ENCODE measurements at places on chromosomes 11 and 22.

DNA sequence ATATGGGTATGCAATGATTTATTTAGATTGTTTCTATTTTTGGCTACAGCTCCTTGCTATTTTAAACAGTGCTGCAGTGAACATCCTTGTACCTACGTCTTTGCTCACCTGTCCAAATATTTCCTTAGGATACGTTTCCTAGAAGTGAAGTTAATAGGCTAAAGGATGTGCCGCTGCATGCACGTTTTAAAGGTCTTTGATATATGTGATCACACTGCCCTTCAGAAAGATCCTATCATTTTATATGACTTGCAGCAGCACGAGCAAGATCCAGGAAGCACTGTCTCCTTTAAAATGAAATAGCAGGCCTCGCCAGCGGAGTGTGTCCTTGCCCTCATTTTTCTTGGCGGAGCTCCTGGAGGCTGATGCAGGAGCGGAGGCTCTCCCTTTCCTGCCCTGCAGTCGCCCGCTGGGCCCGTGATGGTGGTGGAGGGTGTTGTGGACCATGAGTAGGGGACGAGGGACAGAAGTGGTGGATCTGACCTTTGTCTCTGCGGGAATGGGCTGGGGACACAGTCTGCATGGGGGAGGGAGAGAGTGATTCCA lies 19.4 kb downstream of the RPS6KA4 start:
- DNase-seq, result no peak

- DNase-seq, result no peak
Observed at GRCh38 chr11:123180166-123180565, 14.9 kb downstream of the CLMP start.

DNA sequence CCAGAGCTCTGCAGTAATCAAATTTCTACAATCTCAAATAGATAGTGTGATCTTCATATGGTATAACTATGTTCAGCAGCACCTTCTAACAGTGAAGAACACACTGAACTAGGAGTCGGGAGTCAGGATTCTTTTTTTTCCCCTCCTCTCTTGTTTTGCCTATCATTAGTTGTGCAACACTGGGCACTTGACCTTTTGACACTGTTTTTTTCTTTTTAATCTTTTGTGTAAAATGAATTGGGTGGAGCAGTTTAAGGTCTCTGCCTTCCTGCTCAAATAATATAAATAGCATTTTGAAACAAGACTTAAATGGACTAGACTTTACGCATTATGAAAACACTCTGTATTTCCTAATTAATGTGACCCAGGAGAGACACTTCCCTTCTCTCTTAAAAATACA lies 39.7 kb downstream of the CTSC start:
- no peak for DNase-seq

DNA sequence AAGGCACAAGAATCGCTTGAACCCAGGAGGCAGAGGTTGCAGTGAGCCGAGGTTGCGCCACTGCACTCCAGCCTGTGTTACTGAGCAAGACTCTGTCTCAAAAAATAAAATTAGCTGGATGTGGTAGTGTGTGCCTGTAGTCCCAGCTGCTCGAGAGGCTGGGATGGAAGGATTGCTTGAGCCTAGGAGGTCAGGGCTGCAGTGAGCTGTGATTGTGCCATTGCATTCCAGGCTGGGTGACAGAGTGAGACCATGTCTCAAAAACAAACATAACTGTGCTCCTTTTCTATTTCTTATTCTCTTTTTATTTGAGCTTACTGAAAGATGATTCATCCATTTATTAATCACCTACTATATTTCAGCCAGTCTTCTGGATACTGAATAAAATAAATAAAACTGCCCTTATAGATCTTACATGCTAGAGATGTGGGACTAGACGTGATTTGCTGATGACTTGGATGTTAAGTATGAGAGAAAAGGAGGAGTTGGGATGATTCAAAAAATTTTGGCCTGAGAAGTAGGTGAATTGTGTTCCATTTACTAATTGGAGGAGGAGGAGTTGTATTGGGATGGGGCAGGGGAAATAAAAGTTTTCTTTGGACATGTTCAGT lies 18.0 kb downstream of the PAAF1 start:
- DNase-seq, result no peak

GRCh38 chr22:45907378-45907777 lies 69.6 kb downstream of the WNT7B start:
- no peak for DNase-seq

DNA sequence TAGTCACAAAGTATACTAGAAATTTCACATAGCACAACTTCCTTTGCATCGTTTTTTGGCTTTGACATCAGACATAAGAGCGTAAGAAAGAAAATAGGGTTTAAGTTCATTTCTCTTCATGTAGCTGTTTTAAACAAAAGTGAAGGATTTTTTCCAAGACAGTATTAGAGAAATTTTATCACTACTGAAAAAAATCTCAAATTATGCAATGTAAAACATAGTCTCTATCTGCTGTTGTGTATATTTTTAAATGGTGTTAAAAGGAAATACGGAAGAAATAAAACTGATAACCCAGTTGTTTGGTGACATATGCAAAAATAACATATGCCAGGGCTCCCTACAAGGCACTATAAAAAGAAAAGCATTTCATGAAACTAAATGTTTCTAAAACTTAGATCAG lies 1449.4 kb downstream of the LRRC4C start:
- DNase-seq, result no peak

GRCh38 chr11:35250192-35250591 lies 111.2 kb downstream of the CD44 start:
- no peak for DNase-seq

- no peak for DNase-seq
Observed at GRCh38 chr22:20135265-20135664, 3.7 kb downstream of the ZDHHC8 start.

- no peak for DNase-seq
Observed at GRCh38 chr22:39089928-39090327, 7.1 kb upstream of the APOBEC3H start.

GRCh38 chr11:84909740-84910139 lies 717.4 kb downstream of the DLG2 start:
- no peak for DNase-seq

- DNase-seq, result no peak
Observed at GRCh38 chr11:59164028-59164427, 7.9 kb upstream of the DTX4 start.

GRCh38 chr11:97028836-97029406 lies 639.1 kb downstream of the JRKL start:
- no peak for DNase-seq

- DNase-seq, result no peak
Observed at GRCh38 chr11:74691755-74692154, 39.5 kb downstream of the CHRDL2 start.

DNA sequence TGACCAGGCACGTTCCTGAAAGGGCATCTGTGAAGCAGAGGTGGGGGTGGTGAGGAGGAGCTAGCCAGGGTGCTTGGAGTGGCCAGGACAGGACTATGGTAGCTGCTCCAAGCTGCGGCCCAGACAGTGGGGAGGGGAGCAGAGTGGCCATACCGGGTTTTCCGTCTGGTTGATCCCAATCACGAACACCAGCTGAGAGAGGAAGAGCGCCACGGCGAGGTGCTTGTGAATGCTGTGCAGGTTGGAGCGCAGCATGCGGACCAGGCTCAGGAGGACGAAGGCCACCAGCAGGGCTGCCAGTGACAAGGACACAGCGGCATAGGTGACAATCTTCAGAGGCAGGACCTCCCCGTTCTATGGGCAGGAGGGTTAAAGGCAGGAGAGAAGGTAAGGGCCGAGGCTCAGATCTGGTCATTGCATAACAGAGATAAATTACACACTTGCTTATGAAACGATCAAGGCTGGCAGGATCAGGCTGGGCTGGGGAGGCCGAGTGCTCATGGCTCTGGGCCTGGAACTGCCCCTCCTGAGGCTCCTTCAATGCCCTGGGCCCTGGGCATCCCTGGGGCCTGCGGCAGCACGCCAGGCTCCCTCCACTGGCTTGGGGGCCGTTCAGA lies 41.5 kb downstream of the TRMU start:
- no peak for DNase-seq

DNA sequence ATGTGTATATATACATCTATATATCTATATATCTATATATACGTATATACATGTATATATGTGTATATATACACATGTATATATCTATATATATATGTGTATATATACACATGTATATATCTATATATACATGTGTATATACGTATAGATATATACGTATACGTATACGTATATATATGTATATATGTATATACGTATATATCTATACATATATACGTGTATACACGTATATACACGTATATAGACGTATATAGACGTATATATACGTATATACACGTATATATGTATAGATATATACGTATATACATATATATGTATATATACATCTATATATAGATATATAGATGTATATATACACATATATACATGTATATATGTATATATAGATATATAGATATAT lies 25.1 kb upstream of the CAPRIN1 start:
- no peak for DNase-seq

DNA sequence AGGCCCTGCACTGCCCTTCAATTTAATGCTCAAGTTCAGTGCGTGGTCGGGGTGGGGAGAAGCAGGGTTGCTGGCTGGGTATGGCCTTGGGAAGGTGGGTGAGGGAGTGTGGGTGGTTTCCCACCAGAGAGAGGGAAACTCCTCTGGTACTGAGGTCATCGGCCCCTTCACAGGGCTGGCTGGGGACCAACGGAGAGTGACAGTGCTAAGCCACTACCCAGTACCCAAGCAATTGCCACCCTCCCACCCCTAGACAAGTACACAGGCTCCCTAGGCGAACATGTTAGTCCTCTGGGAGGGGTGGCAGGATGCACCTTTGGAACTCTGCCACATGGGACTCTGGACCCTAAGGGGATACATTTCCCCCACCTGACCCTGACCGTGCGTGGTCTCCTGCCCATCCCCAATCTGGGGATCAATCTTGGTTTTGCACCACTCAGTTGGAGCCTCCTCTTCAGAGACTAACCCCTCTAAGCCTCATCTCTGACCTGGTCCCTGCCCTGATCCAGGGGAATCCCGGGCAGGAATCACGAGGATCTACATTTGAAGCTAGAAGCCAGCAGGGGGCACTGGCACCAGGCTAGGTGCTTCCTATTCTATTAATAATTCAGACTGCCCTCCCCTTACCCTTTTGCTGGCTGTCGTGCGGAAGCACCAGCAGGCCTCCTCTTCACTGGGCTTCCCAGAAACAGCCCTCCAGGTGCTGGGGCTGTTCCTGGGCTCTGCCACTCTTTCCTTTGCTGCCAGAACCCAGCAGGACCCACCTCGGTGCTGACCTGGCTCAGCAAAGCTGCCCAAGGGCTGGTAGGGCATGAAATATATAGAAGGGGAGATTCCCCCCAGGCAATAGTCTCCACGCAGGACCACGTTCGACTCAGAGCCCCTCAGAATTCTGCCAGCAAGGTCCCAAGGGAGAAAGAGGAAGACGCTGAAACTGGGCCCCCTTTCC lies 377.7 kb downstream of the TENM4 start:
- no peak for DNase-seq

- DNase-seq, result no peak
Observed at GRCh38 chr11:69317401-69318092, 23.6 kb downstream of the MYEOV start.

- no peak for DNase-seq
Observed at GRCh38 chr11:132909021-132909606, 623.2 kb downstream of the OPCML start.

DNA sequence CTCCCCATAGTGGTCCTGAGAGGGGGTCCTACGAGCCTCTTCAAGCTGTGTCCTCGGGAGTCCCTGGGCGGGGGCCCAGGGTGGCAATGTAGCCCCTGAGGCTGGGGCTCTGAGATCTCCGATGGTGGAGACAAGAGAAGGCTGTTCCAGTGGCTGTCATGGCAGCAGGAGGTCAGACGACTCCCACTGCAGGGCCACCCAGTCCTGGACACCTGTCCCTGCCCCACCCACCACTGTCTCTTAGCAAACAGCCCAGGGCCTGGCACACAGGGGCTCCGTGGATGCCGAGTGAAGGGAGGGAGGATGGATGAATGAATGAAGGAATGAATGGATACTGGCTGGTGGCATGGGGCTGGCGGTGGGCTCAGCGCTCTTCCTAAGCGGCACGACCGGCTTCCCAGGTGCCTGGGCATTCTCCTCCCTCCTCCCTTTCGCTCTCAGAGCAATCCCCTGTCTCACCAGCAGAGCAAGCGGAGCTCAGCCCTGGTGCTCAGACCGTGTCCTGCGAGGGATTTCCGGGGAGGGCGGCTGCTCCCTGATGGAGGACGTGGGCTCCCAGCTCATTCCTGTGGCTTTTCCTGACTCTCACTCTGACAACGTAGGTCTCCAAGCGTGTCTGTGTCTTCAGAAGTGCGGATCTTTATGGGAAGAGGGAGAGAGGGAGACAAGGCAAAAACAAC lies 1272.6 kb downstream of the BRD1 start:
- DNase-seq, result no peak

DNA sequence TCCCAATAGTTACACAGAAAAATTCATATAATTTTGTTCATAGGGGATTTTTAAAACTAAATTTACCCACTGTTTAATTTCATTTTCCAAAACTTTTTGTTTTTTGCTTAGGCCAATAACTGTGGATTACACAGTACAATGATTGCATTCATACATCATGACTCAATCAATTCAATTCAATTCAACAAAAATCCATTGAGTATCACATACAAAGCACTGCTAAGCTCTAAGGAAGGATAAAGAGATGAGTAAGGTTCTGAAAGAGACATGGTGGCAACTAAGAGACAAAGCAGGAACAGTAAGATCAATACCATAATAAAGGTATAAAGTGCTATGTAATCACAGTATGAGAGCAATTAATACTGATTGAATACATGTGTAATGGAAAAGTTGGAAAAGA lies 9.4 kb upstream of the LAYN start:
- no peak for DNase-seq

DNA sequence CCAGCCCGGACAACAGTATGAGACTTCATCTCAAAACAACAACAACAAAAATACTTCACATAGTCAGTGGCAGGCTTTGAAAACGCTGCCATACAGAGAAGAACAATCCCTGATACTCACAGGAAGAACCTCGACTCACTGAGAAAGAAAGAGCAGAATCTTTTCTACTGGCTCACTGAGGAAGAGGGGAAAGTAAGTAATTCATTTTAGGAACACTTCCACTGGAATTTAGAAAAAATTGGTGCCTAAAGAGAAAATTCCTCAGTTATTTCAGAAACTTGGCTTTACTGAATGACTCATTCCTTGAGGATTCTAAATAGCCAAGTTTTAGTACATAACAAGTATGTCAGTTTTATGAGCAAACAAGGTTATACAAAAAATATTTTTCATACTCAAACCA lies 12.3 kb downstream of the NARS2 start:
- no peak for DNase-seq

GRCh38 chr11:35688023-35688422 lies 25.4 kb downstream of the TRIM44 start:
- no peak for DNase-seq
